ENCODE measurements at places on chromosomes 2 and 18.

- no peak for DNase-seq
Observed at GRCh38 chr2:46663614-46664013, 184.2 kb downstream of the TMEM247 start.

DNA sequence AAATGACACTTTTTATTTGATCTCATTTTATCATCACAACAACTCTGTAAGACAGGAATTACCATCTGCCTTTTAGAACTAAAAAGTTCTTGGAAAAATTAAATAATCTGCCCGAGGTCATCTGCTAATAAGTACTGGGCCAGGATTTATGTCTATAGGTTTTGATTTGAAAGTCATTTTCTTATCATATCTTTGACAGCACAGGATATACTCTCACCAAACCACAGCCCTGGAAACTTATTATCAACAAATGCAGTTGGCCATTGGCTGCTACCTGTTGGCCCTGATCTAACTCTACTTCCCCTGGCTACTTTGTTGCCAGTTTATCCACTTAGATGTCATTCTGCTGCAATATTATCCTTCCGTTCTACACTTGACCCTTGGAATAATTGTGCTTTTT is 354.6 kb downstream of the RAD51AP2 start:
- DNase-seq = no peak

- DNase-seq = no peak
Observed at GRCh38 chr2:203722411-203722810, 16.0 kb downstream of the CD28 start.

GRCh38 chr2:191385416-191386160 is 140.4 kb downstream of the MYO1B start:
- no peak for DNase-seq

- DNase-seq = no peak
Observed at GRCh38 chr2:159409116-159409800, 122.8 kb upstream of the WDSUB1 start.

DNA sequence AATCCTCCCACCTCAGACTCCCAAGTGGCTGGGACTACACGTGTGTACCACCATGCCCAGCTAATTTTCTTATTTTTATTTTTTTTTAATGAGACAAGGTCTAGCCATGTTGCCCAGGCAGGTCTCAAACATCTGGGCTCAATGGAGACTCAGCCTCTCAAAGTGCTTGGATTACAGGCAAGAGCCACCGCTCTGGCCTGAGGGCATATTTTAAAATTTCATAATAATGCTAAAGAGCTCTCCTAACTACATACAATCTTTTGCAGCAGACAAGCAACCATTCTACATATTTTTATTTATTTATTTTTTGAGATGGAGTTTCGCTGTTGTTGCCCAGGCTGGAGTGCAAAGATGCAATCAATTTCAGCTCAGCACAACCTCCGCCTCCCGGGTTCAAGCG is 207.0 kb downstream of the RAB3GAP1 start:
- no peak for DNase-seq

- no peak for DNase-seq
Observed at GRCh38 chr2:10514743-10515142, 66.6 kb upstream of the ODC1 start.

- DNase-seq = no peak
Observed at GRCh38 chr18:26634631-26635030, 86.3 kb upstream of the KCTD1 start.

DNA sequence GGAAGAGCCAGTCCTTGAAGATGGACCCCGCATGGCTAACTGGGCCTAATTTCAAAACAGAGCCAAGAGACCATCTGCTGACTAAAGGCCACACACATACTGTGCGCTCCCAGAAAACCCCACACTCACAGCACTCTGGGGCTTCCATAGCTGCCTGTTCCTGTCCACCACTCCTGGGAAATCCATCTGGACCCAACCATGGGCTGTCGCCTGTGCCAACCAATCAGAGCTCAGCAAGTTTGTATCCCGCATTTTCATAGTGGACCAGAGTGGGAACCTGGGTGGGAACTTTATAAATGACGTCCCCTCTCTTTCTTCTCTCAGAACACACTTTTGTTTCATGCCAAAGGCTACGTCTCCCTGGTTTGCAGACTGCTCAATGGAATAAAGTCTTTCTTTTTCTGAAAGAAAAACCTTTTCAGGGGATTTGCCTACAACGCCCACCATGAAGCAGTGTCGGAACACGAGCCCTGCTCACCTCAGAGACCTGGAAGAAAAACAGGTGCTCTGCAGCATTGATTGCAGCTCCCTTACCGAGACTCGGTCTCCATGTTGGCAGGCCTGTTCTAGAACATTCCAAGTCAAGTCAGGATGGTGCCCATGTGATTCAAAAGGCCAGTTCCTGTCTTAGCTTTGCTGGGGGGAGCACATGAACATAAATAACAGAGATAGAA is 137.2 kb upstream of the GPC1 start:
- DNase-seq = no peak
